T-helper 17 cell (primary cell): ENCODE measurements at places on chromosomes 11 and 22. TPM values are rescaled to one million over a fixed set of nuclear protein-coding genes. Genes with fewer than 3 reads are reported as not detected.

- no peak overlapping the region for H3K27ac ChIP-seq
- no peak overlapping the region for H3K4me3 ChIP-seq
- peaks cover 16% of the 10 kb centered on the region for H3K27me3 ChIP-seq
- H3K36me3 ChIP-seq: no peaks in the 10 kb centered on the region
- H3K4me1 ChIP-seq: no peaks in the 10 kb centered on the region
- DNase-seq: no peak
Measured at GRCh38 chr11:78987748-78988147, 413.1 kb upstream of the NARS2 start.

DNA sequence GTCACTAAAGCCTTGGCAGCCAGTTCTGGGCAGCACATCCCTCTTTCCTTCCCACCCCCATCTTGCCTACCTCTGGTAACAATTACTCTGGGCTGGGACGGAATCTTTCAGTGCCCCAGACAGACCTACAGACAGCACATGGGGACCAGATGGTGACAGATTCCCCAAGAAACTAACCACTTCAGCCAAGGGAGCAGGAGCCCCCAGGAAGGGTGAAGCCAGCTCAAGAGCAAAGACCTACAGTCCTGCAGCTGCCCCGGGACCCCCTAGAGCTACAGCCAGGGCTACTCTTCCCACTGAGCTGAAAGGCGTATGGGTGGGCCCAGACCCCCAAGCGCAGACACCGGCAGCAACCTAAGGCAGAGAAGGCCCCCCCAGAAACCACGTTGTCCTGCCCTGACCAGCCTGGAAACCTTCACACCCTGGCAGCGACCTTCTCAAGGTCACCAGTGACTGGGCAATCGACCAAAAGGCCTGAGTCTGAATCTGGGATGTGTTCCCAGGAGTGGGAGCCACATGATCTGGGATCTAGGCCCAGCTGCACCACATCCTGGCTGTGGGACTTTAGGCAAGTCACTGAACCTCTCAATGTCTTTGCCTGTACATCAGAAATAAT is 65.8 kb downstream of the LRRC32 start:
- peaks cover 3% of the 10 kb centered on the region for H3K4me1 ChIP-seq
- H3K36me3 ChIP-seq: peaks cover 5% of the 10 kb centered on the region
- DNase-seq: no peak
- H3K27me3 ChIP-seq: no peaks in the 10 kb centered on the region
- no peak overlapping the region for H3K4me3 ChIP-seq
- H3K27ac ChIP-seq: no peak overlapping the region

- H3K36me3 ChIP-seq: no peaks in the 10 kb centered on the region
- H3K27me3 ChIP-seq: peaks cover 49% of the 10 kb centered on the region
- H3K4me1 ChIP-seq: peaks cover 3% of the 10 kb centered on the region
Measured at GRCh38 chr11:12893787-12894672, 115.1 kb upstream of the RASSF10 start.

DNA sequence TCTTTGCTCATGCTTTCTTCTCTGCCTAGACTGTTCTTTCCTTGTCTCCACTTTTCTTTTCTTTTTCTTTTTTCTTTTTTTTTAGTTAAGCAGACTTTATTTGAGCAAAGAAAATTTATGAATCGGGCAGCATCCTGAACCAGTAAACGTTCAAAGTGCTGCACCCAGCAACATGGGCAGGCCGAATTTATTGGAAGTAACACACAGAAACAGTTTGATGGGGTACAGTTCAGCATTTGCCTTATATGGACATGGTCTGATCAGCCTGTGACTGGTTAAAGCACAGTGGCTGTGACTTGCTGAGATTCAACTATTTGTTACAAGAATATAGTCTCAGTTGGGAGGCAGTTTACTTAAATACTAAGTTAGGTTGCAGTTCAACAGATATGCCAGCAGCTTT is 16.0 kb downstream of the CD3E start:
- H3K4me3 ChIP-seq: no peak overlapping the region
- peaks cover 48% of the 10 kb centered on the region for H3K4me1 ChIP-seq

DNA sequence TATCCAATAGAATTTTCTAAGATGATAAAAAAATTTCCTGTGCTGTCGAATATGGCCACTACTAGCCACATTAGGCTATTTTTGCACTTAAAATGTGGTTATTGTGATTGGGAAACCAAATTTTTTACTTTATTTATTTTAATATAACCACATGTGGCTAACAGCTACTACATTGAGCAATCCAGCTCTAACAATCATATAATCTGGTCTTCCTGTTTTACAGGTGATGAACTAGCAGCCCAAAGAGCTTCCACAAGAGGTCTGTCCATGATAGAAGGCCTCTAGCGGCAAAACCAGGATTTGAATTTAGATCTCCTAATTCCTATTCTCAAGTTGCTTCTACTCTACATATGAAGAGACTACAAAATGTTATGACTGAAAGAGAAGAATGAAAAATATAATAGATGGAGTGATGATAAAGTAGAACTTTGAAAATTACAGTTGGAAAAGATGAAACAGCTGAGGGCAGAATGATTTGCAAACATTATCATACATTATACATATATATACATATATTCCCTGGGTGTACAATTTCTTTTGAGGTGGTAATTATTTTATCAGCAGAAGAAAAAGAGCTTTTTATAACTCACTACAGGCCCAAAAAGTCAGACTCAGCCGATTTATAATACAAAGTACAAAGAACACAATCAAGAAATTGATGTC is 363.5 kb upstream of the PITPNB start:
- H3K4me3 ChIP-seq: no peak overlapping the region
- no peak overlapping the region for H3K27ac ChIP-seq
- H3K4me1 ChIP-seq: no peaks in the 10 kb centered on the region
- H3K27me3 ChIP-seq: peaks cover 27% of the 10 kb centered on the region

- DNase-seq: no peak
- H3K27me3 ChIP-seq: no peaks in the 10 kb centered on the region
- H3K4me1 ChIP-seq: peaks cover 15% of the 10 kb centered on the region
- peaks cover 3% of the 10 kb centered on the region for H3K36me3 ChIP-seq
- no peak overlapping the region for H3K4me3 ChIP-seq
- no peak overlapping the region for H3K27ac ChIP-seq
Measured at GRCh38 chr11:96082002-96082899, 158.3 kb upstream of the MTMR2 start.

GRCh38 chr11:973237-973636 is 47.6 kb downstream of the AP2A2 start:
- no peak for DNase-seq
- H3K4me3 ChIP-seq: no peak overlapping the region
- H3K4me1 ChIP-seq: peaks cover 19% of the 10 kb centered on the region
- peaks cover 7% of the 10 kb centered on the region for H3K36me3 ChIP-seq
- H3K27me3 ChIP-seq: no peaks in the 10 kb centered on the region

GRCh38 chr11:10499452-10499851 is 41.5 kb downstream of the RNF141 start:
- H3K27me3 ChIP-seq: no peaks in the 10 kb centered on the region
- DNase-seq: no peak
- peaks cover 4% of the 10 kb centered on the region for H3K36me3 ChIP-seq
- H3K4me3 ChIP-seq: no peak overlapping the region

GRCh38 chr11:108713076-108713790 is 48.4 kb downstream of the DDX10 start:
- DNase-seq: no peak
- H3K36me3 ChIP-seq: peaks cover 17% of the 10 kb centered on the region
- no peak overlapping the region for H3K4me3 ChIP-seq
- H3K4me1 ChIP-seq: peaks cover 13% of the 10 kb centered on the region
- no peak overlapping the region for H3K27ac ChIP-seq
- H3K27me3 ChIP-seq: no peaks in the 10 kb centered on the region

DNA sequence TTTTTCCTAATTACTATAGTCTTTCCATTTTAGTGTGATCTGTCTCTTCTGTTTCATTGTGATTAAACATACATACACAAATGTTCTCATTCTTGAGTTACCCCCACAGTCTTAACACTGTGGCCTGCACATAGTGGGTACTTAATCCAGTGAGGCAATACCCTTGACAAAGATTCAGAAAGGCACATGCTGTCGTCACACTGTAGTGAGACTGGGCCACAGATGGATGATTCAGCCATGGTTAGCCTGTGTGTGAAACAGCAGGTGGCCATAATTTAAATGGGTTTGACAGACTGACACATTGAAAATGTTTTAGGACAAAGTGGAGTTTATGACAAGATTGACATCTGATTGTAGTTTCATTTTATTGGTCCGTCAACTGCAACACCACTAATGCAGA is 313.1 kb downstream of the C11orf87 start:
- no peaks in the 10 kb centered on the region for H3K4me1 ChIP-seq
- H3K4me3 ChIP-seq: no peak overlapping the region
- H3K27ac ChIP-seq: no peak overlapping the region
- H3K36me3 ChIP-seq: no peaks in the 10 kb centered on the region

Gene C1QTNF4
- 1.6 TPM for total RNA-seq

Gene MMP7
- total RNA-seq: not detected

Gene LUZP2
- not detected for total RNA-seq

Gene POGLUT3
- total RNA-seq: 5.5 TPM
